ENCODE measurements at places on chromosomes 7 and 10. TPM values are rescaled to one million over a fixed set of nuclear protein-coding genes. Genes with fewer than 3 reads are reported as not detected.

- DNase-seq = no peak
Observed at GRCh38 chr10:126090443-126090842, 194.1 kb downstream of the FANK1 start.

The SPDYE8 gene
- not detected for polyA plus RNA-seq

- DNase-seq = no peak
Observed at GRCh38 chr10:103711351-103711994, 143.9 kb downstream of the SH3PXD2A start.

- no peak for DNase-seq
Observed at GRCh38 chr10:89567576-89568245, 32.3 kb upstream of the SLC16A12 start.

The MSS51 gene
- polyA plus RNA-seq = 1.3 TPM

GRCh38 chr7:14834456-14834855 lies 68.1 kb downstream of the DGKB start:
- DNase-seq = peak; percentile 22
